T-helper 2 cell treated with Interferon-gamma antibody and Interleukin-4, amounts not matched to agents 5 μg/mL and 100 μg/mL, for 36 hours (primary cell): ENCODE measurements at places on chromosomes 1 and 21.

DNA sequence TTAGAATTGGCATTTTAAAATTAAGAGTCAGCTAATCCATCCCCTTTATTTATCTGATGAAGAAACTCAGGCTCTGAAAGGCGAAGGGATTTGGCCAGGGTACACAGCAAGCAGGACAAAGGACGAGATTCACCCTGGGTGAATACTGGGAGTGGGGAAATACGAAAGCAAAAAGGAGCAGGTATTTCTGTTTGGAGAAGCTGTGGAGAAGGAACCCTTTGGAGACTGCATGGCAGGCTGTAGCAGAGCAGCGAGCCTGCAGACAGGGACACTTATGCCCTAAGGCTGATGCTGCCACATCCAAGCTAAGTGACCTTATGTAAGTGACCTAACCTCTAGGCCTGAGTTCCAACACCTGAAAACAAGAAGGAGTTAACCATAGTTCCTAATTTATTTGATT, 207.2 kb upstream of the C1orf87 start:
- DNase-seq, result no peak

- no peak for DNase-seq
Measured at GRCh38 chr21:41837756-41838297, 41.3 kb downstream of the PRDM15 start.

GRCh38 chr1:245043611-245043940, 111.2 kb upstream of the KIF26B start:
- no peak for DNase-seq

DNA sequence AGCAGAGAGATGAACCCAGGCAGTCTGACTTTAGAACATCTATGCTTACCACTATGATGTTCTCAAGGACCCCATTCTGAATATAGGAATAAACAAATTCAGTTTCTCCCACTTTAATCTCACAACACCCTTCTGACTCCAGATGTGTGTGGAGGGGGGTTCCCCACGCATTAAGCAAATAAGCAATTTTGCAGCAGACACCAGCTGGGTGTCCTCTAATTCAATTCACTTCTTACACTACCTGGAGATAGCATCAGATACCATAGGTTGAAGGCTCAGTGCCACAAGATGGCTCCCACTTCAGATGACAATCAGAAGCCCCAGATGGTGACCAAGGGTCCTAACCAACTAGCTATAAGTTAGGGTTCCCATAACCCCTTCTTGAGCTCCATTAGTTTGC, 30.3 kb upstream of the CEP350 start:
- no peak for DNase-seq

GRCh38 chr1:81221564-81221963, 579.2 kb upstream of the ADGRL2 start:
- DNase-seq, result no peak

GRCh38 chr1:245298781-245299180, 144.0 kb downstream of the KIF26B start:
- DNase-seq, result no peak

DNA sequence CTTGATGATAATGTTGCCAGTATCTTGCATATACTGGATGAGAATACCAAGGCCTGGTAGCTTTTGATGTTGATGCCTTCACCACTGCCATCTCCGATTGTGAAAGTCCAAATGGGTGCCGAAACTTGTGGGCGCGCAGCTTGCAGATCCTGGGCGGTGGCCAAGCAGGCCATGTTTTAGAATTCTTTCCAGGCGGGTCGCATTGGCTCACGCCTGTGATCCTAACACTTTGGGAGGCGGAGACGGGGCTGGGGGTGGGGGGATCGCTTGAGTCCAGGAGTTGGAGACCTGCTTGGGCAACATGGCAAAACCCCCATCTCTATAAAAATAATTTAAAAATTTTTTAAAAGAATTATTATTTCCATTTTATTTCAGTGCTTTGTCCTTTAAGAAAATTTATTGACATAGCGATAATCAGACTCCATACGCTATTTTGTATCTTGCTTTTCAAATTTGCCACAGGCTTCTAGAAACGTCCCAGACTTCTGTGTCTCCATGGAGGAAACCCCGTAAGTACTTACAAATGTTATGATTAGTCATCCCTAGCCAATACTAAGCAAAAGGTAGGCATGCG, 592 bp upstream of the ZNF326 start:
- no peak for DNase-seq

DNA sequence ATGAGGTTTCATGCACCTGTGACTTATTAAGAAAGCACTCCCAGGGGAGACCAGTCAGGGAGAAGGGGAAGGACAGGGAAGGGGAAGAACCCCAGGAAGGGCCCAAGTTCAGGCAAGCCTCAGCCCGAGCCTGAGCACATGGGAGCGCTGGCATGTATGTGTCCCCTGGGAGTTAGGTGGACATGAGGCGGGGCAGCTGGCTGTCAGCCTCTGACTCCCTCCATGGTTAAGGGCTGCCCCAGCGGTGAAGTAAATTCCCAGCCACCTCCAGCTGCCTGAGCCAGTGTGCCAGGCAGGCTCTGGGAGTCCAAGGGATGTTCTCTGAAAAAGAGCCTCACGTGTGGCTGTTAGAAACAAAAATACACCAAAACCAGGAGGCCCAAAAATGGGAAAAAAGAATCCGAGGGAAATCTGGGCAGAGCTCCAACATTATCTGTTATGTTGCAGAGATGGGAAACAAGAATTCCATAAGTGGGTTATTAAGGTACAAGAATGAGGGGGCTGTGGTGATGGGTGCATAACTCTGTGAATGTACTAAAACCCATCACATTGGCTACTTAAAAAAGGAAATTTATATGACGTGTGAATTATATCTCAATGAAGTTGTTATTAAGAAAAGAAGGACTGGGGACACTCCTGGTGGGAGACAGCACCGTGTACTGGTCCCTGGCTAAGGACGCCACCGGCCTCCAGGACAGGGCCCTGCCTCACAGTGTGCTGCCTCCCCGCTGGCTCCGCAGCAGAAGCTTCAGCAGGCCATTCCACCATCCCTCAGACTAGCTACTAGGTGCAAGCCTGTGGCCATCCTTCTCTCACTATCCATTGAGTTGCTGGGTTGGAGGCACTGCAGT, 18.7 kb downstream of the DMRTB1 start:
- DNase-seq, result no peak

- no peak for DNase-seq
Measured at GRCh38 chr1:18549906-18550305, 69.2 kb downstream of the KLHDC7A start.

- no peak for DNase-seq
Measured at GRCh38 chr21:38151021-38151645, 105.7 kb upstream of the KCNJ15 start.

GRCh38 chr1:200890818-200891773, 3.6 kb upstream of the INAVA start:
- DNase-seq, result no peak

GRCh38 chr1:202200112-202200548, 6.5 kb downstream of the LGR6 start:
- DNase-seq, result no peak

- peak; percentile 33 for DNase-seq
Measured at GRCh38 chr1:87333692-87334347, 5.1 kb downstream of the LMO4 start.

- no peak for DNase-seq
Measured at GRCh38 chr1:8095584-8095983, 69.5 kb upstream of the ERRFI1 start.

DNA sequence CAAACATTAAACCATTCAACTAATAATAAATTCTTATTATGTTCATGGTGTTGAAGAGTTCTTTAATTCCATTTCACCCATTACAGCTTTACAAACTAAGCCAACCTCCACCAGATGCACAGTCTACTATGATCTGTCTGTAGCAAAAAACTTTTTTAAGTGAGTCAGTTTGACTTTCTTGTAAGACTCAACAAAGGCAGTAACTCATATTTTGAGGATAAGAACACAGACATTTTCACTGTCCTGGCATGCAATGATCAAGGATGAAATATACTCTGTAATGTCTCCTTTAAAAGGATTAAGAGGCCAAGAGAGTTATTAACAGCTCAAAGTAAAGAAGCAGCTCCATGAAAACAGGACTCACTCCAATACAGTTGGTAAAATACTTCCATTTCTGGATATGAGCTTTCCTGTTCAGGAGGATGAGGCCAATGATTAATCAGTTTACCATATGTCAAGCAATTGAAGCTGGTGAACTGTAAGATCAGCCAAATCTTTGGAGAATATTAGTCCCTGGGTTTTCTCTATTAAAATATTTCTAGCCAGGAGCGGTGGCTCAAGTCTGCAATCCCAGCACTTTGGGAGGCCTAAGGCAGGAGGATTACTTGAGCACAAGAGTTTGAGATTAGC, 20.6 kb downstream of the XKR8 start:
- no peak for DNase-seq

- no peak for DNase-seq
Measured at GRCh38 chr1:196030455-196030854, 577.8 kb downstream of the KCNT2 start.

- DNase-seq, result no peak
Measured at GRCh38 chr1:75764057-75764655, 21.9 kb upstream of the RABGGTB start.

- DNase-seq, result no peak
Measured at GRCh38 chr1:12594966-12595756, 22.8 kb downstream of the DHRS3 start.

DNA sequence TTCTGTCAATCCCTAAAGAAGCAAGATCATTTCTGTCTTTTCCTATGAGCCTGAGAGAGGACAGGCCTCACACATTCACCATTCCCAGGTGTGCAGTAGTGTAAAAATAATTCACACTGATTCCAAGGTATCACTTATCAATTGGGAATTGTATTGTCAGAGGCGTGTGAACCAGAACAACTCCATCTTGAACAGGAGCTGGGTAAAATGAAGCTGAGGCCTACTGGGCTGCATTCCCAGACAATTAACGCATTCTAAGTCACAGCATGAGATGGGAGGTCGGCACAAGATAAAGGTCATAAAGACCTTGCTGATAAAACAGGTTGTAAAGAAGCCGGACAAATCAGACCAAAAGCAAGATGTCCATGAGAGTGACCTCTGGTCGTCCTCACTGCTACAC, 239.2 kb downstream of the SMYD3 start:
- no peak for DNase-seq

GRCh38 chr1:23585321-23586022, 26.2 kb upstream of the ID3 start:
- DNase-seq, result no peak

DNA sequence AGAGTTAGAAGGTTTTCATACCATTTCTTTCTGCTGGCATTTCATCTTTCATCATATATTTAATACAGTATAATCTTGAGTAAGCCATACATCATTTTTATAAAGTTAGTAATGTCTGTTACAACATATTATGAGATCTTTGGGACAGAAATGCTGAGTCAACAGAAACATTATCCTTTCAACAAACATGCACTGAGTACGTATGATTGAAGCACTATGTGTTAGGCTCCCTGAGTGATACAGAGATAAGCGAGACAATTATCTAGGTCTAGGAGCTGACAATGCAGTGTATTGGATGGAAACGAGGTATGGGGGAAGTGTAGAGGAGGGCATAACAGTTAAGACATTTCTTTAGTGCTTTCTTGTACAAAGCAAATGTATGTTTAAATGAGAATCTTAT, 19.7 kb upstream of the GPR52 start:
- no peak for DNase-seq

- no peak for DNase-seq
Measured at GRCh38 chr1:58926152-58926551, 142.3 kb upstream of the JUN start.

DNA sequence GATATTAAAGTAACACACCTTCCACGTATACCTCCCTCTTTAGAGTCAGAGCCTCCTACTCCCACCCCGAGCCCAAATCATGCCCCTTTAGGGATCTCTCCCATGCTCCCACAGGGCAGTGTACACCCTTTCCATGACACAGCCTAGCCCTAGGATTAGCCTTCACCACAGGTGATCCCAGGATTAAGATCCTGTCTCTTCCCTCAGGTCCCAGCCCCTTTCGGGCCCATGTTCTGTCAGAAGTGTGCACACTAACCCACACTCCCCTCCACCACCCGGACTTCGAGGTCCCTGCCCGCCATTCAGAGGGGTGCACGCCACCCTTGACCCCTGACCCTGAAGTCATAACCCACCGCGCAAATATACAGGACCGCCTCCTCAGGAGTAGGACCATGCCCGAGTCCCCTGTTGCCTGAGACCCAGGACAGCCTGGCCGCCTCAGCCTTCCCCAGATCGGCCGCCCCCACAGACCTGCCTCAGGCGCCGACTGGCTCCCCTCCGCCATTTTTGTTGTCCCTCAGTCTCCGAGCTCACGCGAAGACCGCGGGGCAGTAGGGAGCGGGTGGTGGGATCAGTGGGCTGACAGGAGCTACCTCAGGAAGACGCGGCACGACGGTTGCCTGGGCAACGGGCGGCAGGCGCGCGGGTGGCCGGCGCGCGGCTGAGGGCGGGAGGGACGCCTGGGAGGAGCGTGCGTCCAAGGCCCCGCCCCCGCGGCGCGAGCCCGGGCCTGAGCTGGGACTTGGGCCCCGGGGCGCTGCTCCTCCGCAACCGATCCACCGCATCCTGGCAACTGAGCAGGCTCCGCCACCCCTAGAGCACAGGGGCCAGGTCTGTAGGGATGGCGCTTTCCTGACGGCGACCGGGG, at the start of gene AGBL4:
AGBL4 (minus strand) TSS at position 663 of the 868 bp plus-strand sequence.
- peak; percentile 5 for DNase-seq

DNA sequence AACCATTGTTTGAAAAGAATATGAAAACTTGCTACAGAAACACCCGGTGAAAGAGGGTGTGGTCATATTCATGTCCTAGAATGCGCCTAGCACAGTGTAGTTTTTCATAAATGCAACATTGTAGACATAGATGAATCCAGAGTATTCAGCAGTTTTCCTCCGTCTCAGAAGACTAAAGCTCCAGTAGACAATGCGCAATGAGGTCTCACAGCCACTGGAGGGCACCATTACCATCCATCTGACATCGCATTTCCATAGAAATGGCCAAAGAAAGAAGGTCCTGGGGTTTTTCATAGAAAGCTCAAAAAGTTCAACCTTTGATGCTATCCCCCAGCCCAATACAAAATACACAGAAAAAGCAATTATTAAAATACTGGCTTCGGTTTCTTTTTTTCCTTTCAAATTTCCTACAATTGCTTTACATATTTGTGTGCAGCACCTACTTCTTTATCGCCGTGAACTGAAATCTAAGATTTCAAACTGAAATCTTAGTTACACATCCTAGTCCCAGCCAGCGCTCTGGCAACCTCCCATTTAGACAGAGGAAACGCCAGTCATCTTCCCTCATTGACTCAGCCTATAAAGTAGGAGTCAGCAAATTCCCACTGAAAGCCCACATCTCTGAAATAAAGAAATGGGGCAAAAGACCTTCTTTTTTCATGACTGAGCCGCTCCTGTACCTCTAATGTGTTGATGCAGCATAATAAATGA, 3.9 kb upstream of the CD58 start:
- peak; percentile 45 for DNase-seq

DNA sequence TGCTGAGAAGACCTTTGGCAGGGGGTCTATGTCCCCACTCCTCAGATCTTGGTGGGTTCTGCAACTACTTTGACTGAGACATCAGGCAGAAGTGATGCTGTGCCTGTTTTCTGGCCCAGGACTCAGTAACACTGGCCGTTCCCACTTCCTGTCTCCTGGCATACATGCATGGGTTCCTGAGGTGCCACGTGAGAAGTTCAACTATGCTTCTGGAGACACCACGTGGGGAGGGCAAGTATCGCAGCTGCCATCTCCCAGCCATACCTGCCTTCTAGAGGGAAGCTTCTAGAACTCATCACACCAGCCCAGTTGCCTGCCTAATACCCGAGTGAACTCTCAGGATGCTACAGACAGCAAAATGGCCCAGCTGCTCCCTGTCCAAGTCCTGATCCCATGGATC, 65.8 kb downstream of the TRABD2B start:
- no peak for DNase-seq

- DNase-seq, result no peak
Measured at GRCh38 chr1:111424281-111424680, 3.3 kb downstream of the OVGP1 start.
